NCI-H524 treated with DMSO at 0.1 percent for 48 hours (cell line): ENCODE measurements at places on chromosomes 4 and X.
A peak's percentile ranks its signal among the peaks of the same experiment; 100 is the strongest.

GRCh38 chr4:107366900-107367299 lies 330.8 kb upstream of the DKK2 start:
- no peak for DNase-seq

GRCh38 chrX:6225911-6226595 lies 2.6 kb downstream of the NLGN4X start:
- DNase-seq: no peak

- no peak for DNase-seq
These were observed 206.9 kb downstream of the SPCS3 start for GRCh38 chr4:176526704-176527103.

GRCh38 chrX:39158801-39159657 lies 357.8 kb downstream of the MID1IP1 start:
- DNase-seq: peak; percentile 94

GRCh38 chr4:19324184-19324583 lies 927.5 kb upstream of the SLIT2 start:
- DNase-seq: no peak

DNA sequence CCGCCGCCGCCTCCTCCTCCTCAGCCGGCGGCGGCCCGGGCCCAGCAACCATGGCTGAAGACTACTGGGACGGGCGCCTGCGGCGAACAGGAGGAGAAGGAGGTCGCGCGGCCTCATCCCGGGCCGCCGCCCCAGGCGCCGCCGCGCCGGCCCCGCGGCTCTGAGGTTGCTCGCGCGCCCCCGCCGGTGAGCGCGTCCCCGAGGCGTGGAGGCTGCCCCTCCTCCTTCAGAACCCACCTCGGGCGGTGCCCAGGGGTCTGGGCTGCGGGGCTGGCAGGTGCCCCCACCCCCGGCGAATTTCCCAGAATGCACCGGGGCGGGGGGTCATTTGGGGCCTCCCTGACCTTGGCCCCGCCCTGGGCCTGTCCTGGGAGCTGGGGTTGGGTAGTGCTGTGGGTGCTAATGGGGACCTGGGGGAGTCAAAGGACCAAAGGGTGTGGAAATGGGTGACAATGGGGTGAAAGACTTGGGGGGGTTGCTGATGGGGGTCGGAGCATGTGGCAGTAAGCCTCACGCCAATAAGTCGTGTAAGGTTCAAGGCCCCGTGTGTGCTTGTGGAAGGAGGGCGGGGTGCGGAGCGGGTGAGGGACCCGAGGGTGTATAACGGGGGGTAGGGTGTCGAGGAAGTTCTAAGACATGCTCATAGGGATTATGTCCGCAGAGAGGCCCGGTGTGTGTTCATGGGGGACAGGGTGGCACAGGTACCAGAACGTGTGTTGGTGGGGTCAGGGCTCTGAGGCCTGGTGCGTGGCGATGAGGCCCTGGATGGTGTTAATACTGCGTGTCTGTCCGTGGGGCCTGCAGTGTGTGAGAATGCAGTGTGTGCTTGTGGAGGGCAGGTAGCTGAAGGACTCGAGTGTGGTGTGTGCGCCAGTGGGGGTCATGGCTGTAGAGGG lies 687 bp downstream of the CDK16 start:
- no peak for DNase-seq

GRCh38 chr4:111994392-111994791 lies 150.9 kb upstream of the FAM241A start:
- no peak for DNase-seq

GRCh38 chrX:27964432-27964831 lies 16.8 kb downstream of the DCAF8L1 start:
- no peak for DNase-seq

GRCh38 chr4:139672732-139673131 lies 7.1 kb downstream of the MGST2 start:
- DNase-seq: peak; percentile 40

- DNase-seq: no peak
These were observed 178.0 kb upstream of the ANKRD50 start for GRCh38 chr4:124890522-124890921.

GRCh38 chrX:109299091-109299490 lies 182.8 kb downstream of the GUCY2F start:
- no peak for DNase-seq

GRCh38 chr4:169612871-169613859 lies 782 bp upstream of the NEK1 start:
- peak; percentile 26 for DNase-seq

DNA sequence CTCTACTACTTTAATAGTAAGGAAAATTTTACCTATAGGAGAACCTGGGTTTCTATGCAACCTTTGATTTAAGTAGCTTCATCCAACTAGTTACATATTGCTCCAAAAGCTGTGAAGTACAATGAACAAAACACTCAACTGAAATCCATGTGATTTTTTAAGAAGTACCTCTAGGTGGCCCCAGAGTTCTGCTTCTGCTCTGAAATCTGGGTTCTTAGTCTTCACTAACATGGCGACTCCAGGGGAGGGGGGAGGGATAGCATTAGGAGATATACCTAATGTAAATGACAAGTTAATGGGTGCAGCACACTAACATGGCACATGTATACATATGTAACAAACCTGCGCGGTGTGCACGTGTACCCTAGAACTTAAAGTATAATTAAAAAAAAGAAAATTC lies 73.4 kb upstream of the MAGEB2 start:
- DNase-seq: no peak
